ENCODE measurements at places on chromosomes 12 and 14. TPM values are rescaled to one million over a fixed set of nuclear protein-coding genes. Genes with fewer than 3 reads are reported as not detected.

Gene SSTR1
- total RNA-seq = not detected

Gene PAX9
- 0.42 TPM for total RNA-seq

Gene ITGB7
- total RNA-seq = 297 TPM

Gene ARL1
- 28.7 TPM for total RNA-seq

Gene TMCC3
- 0.32 TPM for total RNA-seq

Gene SLCO1B3
- total RNA-seq = not detected

Gene ZNF705A
- total RNA-seq = not detected

Gene C12orf50
- total RNA-seq = 0.15 TPM

Gene INHBE
- total RNA-seq = not detected

Gene TEX52
- total RNA-seq = not detected

Gene SPRYD3
- total RNA-seq = 25.9 TPM

Gene OR11H7
- not detected for total RNA-seq

Gene HOXC12
- not detected for total RNA-seq

Gene BIN2
- total RNA-seq = 273 TPM

Gene MUCL1
- total RNA-seq = not detected

Gene BDKRB1
- not detected for total RNA-seq

Gene TAS2R50
- 1.6 TPM for total RNA-seq

Gene CLEC2B
- total RNA-seq = 90.8 TPM

Gene GNB3
- total RNA-seq = not detected

Gene CHURC1
- 95.3 TPM for total RNA-seq

Gene REM2
- total RNA-seq = 11.1 TPM

Gene PTPRR
- not detected for total RNA-seq

Gene KCNC2
- total RNA-seq = not detected

Gene CCDC197
- not detected for total RNA-seq

Gene ESRRB
- not detected for total RNA-seq

Gene KRT77
- total RNA-seq = not detected

Gene IFNG
- 15.0 TPM for total RNA-seq

Gene SERPINA12
- not detected for total RNA-seq

Gene POTEM
- total RNA-seq = not detected

Gene SLC10A1
- not detected for total RNA-seq

Gene ADAM21
- total RNA-seq = not detected

Gene SLC48A1
- 4.9 TPM for total RNA-seq

Gene SLC5A8
- not detected for total RNA-seq

Gene CPNE6
- not detected for total RNA-seq

Gene C1RL
- total RNA-seq = 21.0 TPM

Gene NINJ2
- total RNA-seq = 16.8 TPM

Gene ANKRD33
- total RNA-seq = not detected

Gene MGP
- 2.6 TPM for total RNA-seq

Gene PLEKHG7
- total RNA-seq = 0.89 TPM

Gene REC8
- 145 TPM for total RNA-seq

Gene CMA1
- not detected for total RNA-seq

Gene HEBP1
- 12.1 TPM for total RNA-seq

Gene SPIC
- not detected for total RNA-seq

Gene JDP2
- 0.79 TPM for total RNA-seq

Gene HOXC9
- total RNA-seq = not detected

Gene MYO1A
- 0.32 TPM for total RNA-seq

Gene LRFN5
- total RNA-seq = not detected

Gene MAP1LC3B2
- 2.2 TPM for total RNA-seq

Gene TCTN2
- total RNA-seq = 3.7 TPM

Gene EIF5
- 675 TPM for total RNA-seq

Gene ACSS3
- total RNA-seq = not detected

Gene CLEC4C
- not detected for total RNA-seq

Gene TIMELESS
- 7.3 TPM for total RNA-seq

Gene GPR135
- total RNA-seq = 1.3 TPM

Gene BDKRB2
- total RNA-seq = not detected

Gene NPAS3
- not detected for total RNA-seq

Gene CACNA1C
- total RNA-seq = 0.07 TPM

Gene LRRC10
- total RNA-seq = not detected

Gene CCDC175
- 0.22 TPM for total RNA-seq

All from CD4-positive, CD25-positive, alpha-beta regulatory T cell (primary cell).